ENCODE measurements at places on chromosomes 4 and X. TPM values are rescaled to one million over a fixed set of nuclear protein-coding genes. Genes with fewer than 3 reads are reported as not detected.

Gene PAGE3
- not detected for total RNA-seq

Gene GUCY1B1
- 1.9 TPM for total RNA-seq

Gene NDNF
- 0.35 TPM for total RNA-seq

Gene GLOD5
- not detected for total RNA-seq

Gene XK
- total RNA-seq: not detected

Gene OTC
- not detected for total RNA-seq

Gene GAGE12E
- total RNA-seq: not detected

Gene RBMXL3
- total RNA-seq: not detected

Gene TBC1D9
- total RNA-seq: not detected

Gene PCDH18
- not detected for total RNA-seq

Gene SFRP2
- not detected for total RNA-seq

Gene ADH1A
- not detected for total RNA-seq

Gene AMER1
- total RNA-seq: 3.2 TPM

Gene AR
- total RNA-seq: 0.09 TPM

Gene ARMCX4
- 7.7 TPM for total RNA-seq

Gene ARHGAP36
- not detected for total RNA-seq

Gene PARM1
- 0.07 TPM for total RNA-seq

Gene PCDH10
- not detected for total RNA-seq

Gene MAGEA8
- not detected for total RNA-seq

Gene GALNTL6
- not detected for total RNA-seq

Gene NAA11
- not detected for total RNA-seq

Gene WDR19
- total RNA-seq: 13.1 TPM

Gene DMRTC1B
- total RNA-seq: 0.38 TPM

Gene MAP3K15
- 0.83 TPM for total RNA-seq

Gene PPEF2
- not detected for total RNA-seq

Gene PTCHD1
- total RNA-seq: not detected

Gene CT45A10
- total RNA-seq: not detected

Gene SSX4B
- not detected for total RNA-seq

Gene ZBTB33
- 15.8 TPM for total RNA-seq

Gene GPR50
- not detected for total RNA-seq

Gene PDZD4
- total RNA-seq: 0.82 TPM

Gene RPL34
- 1,920 TPM for total RNA-seq

Gene SPACA5
- not detected for total RNA-seq

Gene NALF2
- total RNA-seq: 0.31 TPM

Gene PCDH11X
- not detected for total RNA-seq

Gene TRMT10A
- total RNA-seq: 9.1 TPM

Gene PASD1
- not detected for total RNA-seq

Gene BBS12
- 4.4 TPM for total RNA-seq

Gene POLN
- 4.6 TPM for total RNA-seq

Gene PRKG2
- not detected for total RNA-seq

Gene F8A1
- total RNA-seq: 50.6 TPM

Gene REPS2
- 0.39 TPM for total RNA-seq

Gene ENPEP
- 0.84 TPM for total RNA-seq

Gene FAM47E
- not detected for total RNA-seq

Gene FAT1
- 0.07 TPM for total RNA-seq

Gene PLS3
- total RNA-seq: 1.3 TPM

Gene RS1
- not detected for total RNA-seq

Gene GLRA2
- not detected for total RNA-seq

Gene NEIL3
- 29.2 TPM for total RNA-seq

Gene TMPRSS11B
- not detected for total RNA-seq

Gene CCDC149
- total RNA-seq: 0.24 TPM

Gene UGDH
- 33.0 TPM for total RNA-seq

Gene VSIG1
- total RNA-seq: 0.22 TPM
